ENCODE measurements at places on chromosomes 3 and 15.

DNA sequence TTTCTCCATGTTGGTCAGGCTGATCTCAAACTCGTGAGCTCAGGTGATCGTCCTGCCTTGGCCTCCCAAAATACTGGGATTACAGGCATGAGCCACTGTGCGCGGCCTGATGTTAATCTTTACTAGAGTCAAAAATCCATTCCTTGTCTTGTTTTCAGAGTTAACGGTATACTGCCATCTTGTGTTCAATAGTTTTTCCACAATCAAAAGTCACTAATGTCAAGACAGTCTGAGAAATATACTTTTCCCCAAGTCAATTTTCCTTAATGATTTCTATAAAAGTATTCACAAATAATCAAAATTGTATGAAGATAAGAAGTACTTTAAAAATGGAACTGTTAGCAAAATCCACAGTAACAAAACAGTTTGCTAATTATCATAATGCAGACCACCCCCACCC is 8.5 kb downstream of the CRBN start:
- DNase-seq: peak; percentile 48

- DNase-seq: peak; percentile 65
Observed at GRCh38 chr3:184240384-184241140, 8.2 kb downstream of the ALG3 start.

- no peak for DNase-seq
Observed at GRCh38 chr15:34011481-34011880, 27.5 kb downstream of the AVEN start.

DNA sequence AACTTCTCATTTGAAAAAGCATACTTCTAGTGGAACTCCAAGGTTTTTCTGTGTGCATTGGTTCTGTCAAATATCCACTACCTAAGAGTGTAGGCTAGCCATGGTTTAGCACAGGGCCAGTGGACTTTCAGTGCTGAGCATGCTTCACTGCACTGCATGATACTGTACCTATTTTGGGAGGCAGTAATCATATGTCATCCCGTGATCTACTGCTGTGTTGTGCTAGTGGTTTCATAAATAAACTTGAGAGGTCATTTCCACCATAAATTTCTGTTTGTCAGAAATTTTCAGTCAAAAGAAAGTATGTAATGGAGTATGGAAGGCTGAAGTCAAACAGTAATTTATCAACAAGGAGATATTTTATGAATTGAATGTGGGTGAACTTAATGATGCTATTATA is 203.6 kb downstream of the ROBO1 start:
- no peak for DNase-seq

GRCh38 chr15:85681386-85681785 is 113.3 kb downstream of the KLHL25 start:
- no peak for DNase-seq
